H4 (cell line): ENCODE measurements at places on chromosomes 3 and 15.

- no peak for DNase-seq
Observed at GRCh38 chr3:178263236-178263916, 272.9 kb upstream of the KCNMB2 start.

DNA sequence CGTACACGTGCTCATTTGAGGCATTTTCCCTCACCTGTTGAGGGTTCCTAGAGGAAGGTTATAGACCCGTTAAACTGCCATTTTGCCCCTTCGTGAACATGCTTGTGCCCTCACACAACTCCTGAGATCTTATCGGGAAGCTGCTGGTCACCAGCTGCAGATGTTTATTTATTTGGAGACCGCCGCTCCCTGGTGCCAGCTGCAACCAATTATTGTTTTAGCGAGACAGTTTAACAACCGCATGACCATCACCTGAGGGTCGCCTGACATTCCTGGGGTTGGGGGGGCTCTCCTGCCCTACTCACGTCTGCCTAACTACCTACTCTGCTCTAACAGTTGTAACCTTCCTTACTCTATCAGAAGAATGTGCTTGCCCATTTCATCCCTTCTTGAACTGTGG is 292.5 kb downstream of the MCTP2 start:
- DNase-seq = peak; percentile 46

DNA sequence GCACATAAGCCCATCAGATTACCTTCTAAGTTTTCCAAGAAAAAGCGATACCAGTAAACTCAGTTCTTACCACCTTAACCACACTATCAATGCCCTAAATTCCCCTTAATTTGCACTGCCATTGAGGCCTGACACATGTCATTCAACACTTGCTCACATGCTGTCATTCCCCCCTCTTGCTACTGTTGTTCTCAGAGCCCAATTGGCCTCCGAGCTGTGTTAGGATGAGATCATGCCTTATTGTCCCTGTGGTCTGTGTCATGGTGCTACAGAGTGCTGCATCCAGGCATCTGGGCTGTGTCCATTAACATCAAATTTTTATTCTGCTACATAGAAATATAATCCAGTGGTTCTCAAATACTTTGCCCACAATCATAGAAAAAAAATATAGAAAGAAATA is 213.6 kb downstream of the SSR3 start:
- no peak for DNase-seq

GRCh38 chr3:62833538-62833937 is 41.7 kb downstream of the CADPS start:
- DNase-seq = no peak
